ENCODE measurements at places on chromosomes 2 and 18.

GRCh38 chr2:7132753-7133152 is 215.5 kb downstream of the RNF144A start:
- no peak for DNase-seq

DNA sequence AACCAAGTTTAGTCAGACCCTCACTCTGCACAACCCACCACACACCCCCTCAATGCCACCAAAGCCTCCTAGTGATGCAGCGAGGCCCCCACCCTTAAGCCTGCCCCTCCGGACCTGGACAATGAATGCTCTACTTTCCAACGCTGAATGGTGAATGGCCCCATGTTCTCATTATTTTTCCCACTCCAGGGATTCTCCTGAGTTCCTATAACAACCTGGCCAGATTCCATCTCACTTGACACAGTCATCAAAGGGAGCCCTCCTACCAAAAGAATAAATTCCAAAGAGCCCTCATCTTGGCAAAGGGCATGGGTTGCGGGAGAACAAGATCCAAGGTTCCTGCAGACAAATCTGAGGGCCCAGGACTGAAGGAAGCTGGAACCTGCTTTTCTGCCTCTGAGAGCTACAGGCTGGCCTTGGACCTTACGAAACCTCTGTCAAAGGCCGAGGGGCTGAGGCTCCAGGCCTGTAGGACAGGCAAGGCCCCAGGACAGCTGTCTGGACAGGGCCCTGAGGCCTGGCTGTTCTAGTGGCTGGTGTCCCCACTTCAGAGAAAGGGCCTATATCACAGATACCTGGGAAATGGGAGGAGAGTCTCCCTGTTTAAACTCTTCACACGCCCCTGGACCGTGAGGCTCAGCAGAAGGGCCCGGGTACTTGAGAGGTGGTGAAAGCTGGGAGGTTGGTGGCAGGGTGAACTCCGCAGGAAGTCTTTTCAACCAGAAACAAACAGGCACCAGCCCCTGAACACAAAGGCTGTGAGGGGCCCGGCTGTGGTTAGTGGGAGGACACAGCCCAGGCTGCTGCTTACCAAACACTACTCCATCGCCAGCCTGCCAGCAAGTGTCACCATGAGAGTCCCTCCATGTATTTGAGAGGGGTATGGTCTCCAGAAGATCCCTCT is 27.3 kb downstream of the SFXN5 start:
- DNase-seq: no peak

GRCh38 chr18:35584735-35585134 is 3.2 kb downstream of the GALNT1 start:
- DNase-seq: no peak

GRCh38 chr2:231614559-231615057 is 21.9 kb downstream of the TEX44 start:
- DNase-seq: peak; percentile 78

DNA sequence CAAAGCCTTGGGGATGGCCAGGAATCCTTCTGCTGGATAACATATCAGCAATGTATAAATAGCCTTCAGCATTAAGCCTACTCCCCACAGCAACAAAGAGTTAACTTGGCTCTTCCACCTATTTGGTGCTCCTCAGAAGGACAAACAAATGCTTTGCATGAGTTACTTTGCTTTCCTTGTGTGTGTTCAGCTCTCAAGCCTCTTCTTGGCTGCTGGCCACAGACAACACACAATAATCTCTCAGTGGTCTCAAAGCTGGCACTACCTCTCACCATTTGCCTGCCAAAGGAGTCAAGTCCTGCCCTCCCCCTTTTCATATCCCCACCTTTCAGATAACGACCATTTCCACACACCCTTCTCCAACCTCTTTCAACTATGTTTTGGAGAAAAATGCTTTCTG is 17.5 kb downstream of the FTCDNL1 start:
- no peak for DNase-seq

- DNase-seq: no peak
These were observed 27.8 kb downstream of the MTX2 start for GRCh38 chr2:176297067-176297466.

GRCh38 chr2:101889460-101890098 is 102.2 kb upstream of the IL1R2 start:
- DNase-seq: no peak

DNA sequence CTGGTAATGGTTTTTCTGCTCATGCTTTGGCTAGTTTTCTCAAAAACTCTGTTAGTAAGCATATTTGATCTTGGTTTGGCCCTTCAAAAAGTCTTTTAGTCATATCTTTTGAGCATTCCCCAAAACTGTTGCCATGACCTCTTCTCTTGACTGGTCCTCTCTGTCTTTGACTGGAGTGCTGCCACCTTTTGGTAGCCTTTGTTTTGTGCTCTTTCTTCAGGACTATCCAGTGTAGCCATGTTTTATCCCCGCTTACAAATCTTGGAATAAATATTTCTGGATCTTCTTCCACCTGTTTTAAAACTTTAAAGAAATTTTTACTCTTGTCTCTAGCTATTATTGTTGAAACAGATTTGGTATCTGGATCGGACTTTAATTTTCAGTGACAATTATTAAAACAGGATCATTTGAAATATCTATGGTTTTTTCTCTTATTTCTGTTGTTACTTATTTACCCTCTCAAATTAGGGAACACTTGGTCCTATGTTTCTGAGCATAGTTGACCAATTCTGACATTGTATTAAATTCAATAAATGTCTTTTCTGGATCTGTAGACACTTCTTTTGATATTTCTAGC is 965 bp upstream of the ELOA2 start:
- DNase-seq: no peak

- DNase-seq: no peak
These were observed 45.2 kb downstream of the ACVR1 start for GRCh38 chr2:157830696-157831570.

GRCh38 chr2:103887625-103888024 is 966.3 kb upstream of the POU3F3 start:
- DNase-seq: no peak

- no peak for DNase-seq
These were observed 114.8 kb downstream of the GALNT1 start for GRCh38 chr18:35696307-35696706.

GRCh38 chr2:15265889-15266288 is 295.2 kb downstream of the NBAS start:
- DNase-seq: no peak

DNA sequence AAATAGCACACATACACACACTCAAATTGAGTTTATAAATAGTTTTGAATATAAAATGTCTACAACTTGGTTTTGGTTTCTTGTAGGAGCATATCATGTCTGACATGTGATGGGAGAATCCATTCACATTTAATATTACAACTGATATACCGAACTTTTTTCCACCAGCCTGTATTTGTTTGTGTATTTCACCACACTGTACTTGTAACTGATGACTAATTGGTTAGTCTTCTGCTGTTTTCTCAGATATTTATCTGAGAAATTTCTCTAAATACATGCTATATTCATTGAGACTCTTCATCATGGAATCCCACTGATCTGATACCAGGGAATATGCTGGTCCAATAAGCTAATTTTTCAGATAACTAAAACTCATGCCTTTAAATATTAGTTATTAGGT is 56.3 kb upstream of the UBXN4 start:
- no peak for DNase-seq

DNA sequence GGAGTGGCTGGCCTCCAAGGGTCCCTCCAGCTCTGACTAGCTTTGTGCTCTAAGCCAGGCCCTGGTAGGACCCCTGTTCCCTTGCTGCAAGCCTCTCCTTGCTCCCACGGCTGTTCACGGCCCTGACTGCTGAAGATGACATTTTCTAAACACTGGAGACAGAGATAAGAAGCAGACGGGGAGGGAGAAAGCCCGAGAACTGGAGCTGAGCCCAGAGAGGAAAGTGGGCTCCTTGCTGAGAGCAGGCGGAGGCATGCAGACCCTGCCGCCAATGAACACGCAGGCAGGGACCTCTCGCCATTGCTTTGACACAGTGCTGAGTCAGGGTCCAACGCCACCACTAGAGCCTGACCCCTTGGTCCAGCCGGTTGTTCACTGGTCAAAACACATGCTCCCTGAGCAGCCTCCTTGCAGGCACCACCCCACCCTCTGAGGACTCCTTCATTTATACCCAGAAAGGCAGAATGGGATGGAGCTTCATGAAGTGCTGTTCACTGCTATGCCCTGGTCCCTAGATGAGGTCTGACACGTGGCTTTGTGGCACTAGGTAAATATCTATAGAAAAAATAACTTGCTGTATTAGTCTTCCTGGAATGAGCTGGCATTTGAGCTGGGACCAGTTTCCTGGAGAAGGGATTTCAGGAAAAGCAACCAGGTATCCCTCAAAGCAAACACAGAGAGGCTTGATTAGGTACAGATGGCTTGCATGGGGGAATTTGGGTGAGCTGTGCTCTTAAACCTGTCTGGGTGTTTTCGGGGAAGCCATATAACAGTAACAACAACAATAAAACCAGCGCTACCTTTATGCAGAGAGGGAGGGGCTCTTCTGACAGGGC is 65.7 kb downstream of the MCFD2 start:
- no peak for DNase-seq

DNA sequence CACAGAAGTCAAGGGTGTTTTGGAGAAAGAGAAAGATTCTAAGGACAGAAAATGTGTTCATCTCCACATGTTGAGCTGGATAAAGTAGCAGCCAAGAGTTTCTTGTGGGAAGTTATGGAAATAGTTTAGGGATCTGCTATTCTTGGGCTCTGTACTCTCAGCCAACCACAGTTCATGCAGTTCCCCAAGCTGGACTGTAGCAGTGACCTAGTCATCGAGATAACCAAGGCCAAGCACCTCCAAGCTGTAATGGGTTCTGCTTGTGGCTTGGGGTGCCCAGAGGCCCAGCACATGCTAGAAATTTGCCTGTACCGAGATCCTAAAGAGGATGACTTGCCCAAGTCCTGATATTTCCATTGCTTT is 91.9 kb upstream of the RASGRP3 start:
- DNase-seq: no peak

DNA sequence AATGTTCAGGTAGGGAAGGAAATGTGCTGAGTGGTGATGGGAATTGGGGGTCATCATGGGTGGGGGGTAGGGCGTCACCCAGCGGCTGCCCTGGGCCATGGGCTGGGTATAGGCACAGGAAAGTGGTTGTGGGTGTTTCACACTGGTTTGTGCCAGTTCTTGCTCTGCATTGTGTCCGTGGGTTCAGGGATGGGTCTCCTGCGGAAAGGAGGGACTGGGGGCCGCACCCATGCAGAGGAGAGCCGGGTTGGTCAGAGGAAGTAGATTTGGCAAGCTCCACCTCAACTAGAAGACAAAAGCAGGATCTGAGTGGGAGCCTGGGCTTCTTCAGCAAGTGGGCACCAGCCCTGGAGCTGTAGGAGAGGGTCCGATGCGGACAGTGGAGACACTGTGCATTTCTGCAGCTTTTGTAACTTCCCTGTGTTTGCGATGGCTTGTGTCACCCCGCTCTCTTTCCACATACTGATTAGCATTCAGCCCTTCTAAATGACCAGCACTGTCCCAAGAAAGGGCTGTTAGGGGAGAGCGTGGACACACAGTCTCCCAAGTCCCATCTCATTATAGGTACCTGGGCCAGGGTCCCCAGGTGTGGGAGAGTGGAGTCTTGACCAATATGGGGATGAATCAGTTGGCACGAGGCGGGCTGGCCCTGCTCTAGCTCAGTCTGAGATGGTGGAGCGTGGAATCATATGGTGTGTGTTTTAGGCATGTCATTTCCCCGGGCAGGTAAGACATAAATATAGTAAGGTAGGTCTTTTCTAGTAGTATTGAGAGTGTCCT is 67.2 kb downstream of the LRRFIP1 start:
- DNase-seq: peak; percentile 47

DNA sequence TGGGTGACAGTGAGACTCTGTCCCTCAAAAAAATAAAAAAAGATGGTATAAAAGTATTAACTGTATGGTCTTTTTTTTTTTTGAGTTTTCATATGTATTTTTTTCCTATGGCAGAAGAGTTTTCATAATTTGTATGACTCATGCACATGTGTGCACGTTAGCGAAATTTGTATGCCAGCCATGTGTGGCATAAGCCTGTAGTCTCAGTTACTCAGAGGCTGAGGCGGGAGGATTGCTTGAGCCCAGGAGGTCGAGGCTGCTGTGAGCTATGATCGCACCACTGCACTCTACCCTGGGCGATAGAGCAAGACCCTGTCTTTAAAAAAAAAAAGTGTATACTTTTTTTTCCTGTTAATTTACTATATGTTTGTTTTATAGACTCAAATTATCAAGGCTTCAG is 160.8 kb downstream of the TGIF1 start:
- DNase-seq: no peak

GRCh38 chr2:118224895-118225311 is 136.6 kb downstream of the INSIG2 start:
- peak; percentile 5 for DNase-seq

GRCh38 chr2:13572466-13572865 is 855.7 kb downstream of the TRIB2 start:
- no peak for DNase-seq

DNA sequence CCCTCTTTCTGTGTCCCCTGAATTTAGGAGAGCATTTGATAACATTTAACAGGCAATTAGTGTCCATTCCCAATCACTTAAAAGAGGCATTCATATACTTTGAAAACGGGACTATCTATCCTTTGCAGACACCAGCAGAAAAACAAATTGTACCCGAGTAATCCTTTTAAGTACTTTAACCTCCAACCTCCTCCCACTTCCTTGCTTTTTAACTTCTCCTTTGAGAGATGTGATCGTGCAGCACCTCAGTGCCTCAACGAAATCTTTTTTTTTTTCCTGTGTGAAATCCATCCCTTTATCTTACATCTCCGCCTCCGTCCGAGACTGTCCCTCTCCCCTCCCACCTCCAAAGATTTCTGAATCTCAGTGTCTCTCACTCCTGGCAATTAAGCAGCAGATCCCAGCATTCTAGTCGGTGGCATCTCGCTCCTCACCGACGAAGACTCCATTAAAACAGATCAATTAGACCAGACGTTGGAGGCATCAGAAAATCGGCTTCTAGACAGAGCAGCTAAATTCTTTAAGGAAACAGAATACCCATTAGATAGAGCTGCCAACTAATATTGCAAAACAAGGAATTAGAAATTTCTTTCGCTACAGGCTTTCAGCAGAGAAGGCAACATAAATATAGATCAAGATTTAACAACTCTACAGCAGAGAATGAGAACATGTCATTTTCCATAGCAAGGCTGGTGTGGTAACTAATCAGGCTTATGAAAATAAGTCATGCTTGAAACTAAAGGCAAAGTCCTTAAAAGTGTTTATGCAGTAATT is 1.9 kb upstream of the TMEFF2 start:
- no peak for DNase-seq

GRCh38 chr2:76009484-76009883 is 298.8 kb upstream of the GCFC2 start:
- DNase-seq: no peak

GRCh38 chr2:98012561-98012991 is 16.8 kb upstream of the TMEM131 start:
- DNase-seq: peak; percentile 62

GRCh38 chr2:152864601-152865149 is 146.3 kb downstream of the ARL6IP6 start:
- DNase-seq: no peak

Measured in stimulated activated naive CD8-positive, alpha-beta T cell treated with anti-CD3 and anti-CD28 coated beads, Interleukin-15, Interleukin-2, amounts not matched to agents 100 U/mL and 50 U/mL, for 24 hours (primary cell).